Inflammatory macrophage treated with lipopolysaccharide for 4 hours (primary cell): ENCODE measurements at places on chromosomes 7 and 10.

DNA sequence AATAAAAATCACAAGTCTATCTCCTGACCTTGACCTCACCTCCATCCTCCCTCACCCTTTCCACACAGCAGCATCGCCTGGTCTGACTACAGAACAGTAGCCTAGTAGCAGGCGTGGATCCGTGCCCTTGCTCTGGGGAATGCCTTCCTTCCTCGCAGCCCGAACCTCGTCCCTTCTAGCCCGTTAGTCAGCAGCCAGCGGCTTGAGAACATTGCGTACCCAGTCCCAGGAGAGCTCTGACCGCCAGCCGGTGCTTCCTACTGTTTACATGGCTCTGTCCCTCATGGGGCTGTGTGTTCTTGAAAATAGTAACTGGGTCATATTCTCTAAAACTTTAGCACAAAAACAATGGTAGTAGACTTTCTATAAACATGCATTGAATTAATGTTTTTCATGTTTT, 682.7 kb upstream of the IGFBP3 start:
- DNase-seq = no peak

DNA sequence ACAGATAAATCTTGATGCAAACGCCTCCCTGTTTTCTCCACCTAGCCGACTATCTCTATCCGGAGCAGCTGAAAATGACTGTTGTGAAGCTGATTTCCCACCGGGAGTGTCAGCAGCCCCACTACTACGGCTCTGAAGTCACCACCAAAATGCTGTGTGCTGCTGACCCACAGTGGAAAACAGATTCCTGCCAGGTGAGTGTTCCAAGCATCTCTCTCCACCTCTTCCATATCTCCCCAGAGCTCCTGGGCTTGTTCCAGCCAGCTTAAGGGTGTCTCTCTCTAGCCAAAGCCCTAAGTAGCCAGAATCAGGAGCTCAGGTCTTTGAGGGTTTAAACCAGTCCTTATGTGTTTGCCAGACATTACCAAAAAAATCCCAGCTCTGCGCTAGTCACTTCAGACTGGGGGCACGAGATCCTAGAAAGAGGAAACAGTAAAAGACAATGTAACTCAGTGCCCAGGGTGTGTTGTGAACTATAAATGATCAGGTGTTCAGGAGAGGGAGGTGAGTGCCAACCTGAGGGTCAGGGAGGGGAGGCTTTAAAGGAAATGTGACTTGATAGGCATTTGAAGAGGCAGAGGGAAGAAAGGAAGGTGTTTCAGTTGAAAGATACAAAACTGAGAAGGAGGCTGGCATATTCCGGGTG, 4.4 kb downstream of the PLAU start:
- DNase-seq = no peak

- no peak for DNase-seq
Measured at GRCh38 chr10:31838065-31838464, 90.6 kb downstream of the ARHGAP12 start.

- DNase-seq = no peak
Measured at GRCh38 chr7:28291559-28291958, 111.0 kb upstream of the JAZF1 start.

DNA sequence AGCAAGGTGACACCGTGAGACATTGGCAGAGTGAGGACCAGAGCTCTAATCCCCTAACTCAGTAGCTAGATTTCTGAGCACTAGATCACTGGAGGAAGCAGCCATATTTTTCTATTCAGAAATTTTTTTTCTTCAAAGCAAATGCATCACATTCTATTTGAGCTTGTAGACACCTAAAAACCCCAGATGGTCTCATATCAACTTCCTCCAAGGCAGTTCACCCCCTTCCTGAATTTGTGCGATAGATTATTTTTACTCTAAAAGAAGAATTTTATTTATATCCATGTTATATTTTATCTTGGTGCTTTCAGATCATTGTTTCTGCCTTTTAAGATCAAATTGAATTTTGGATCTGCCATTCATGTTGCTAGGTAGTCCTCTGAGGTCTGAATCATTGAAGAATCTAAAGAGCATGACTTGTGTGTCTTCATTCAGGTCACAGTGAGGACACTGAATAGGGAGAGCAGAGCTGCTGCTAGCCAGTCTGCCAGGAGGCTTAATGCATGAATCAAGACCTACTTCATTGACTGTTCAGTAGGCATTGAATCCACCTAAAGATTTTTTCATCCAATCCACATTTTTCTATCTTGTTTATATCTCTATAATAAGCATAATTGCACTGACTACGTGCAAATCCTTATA, 92.9 kb upstream of the LRRTM3 start:
- DNase-seq = no peak

GRCh38 chr7:130395421-130395820, 15.1 kb downstream of the CPA1 start:
- DNase-seq = no peak

- no peak for DNase-seq
Measured at GRCh38 chr7:137165241-137165640, 178.3 kb downstream of the PTN start.
